CD8-positive, alpha-beta memory T cell (primary cell): ENCODE measurements at places on chromosomes 16 and 17.
A peak's percentile ranks its signal among the peaks of the same experiment; 100 is the strongest.

GRCh38 chr16:53014287-53014686 lies 38.4 kb downstream of the CHD9NB start:
- no peak for DNase-seq

GRCh38 chr17:51630101-51630671 lies 369.8 kb downstream of the UTP18 start:
- DNase-seq: no peak

- no peak for DNase-seq
Observed at GRCh38 chr16:14378689-14379467, 251.2 kb downstream of the PARN start.

GRCh38 chr16:27483624-27484023 lies 66.1 kb downstream of the GTF3C1 start:
- DNase-seq: no peak

GRCh38 chr16:5634666-5635180 lies 537.1 kb upstream of the EEF2KMT start:
- DNase-seq: no peak

DNA sequence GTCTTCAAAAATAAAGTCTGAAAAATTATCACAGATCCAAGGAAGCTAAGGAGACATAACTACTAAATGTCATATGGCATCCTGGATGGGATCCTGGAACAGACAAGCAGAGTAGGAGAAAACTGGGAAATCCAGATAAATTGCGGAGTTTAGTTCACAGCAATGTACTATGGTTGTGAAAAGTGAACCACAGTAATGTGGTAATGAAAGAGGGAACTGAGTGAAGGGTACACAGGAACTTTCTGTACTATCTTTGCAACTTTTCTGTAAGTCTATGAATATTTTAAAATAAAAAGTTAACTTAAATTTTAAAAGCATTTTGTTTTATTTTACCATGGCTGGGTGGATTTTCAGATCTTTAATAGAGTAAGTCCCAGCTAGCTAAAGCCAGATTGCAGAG lies 16.3 kb downstream of the SLFN12L start:
- DNase-seq: no peak

GRCh38 chr17:7655541-7655840 lies 4.8 kb downstream of the ATP1B2 start:
- no peak for DNase-seq

- DNase-seq: no peak
Observed at GRCh38 chr17:43562679-43563599, 16.8 kb upstream of the ETV4 start.

DNA sequence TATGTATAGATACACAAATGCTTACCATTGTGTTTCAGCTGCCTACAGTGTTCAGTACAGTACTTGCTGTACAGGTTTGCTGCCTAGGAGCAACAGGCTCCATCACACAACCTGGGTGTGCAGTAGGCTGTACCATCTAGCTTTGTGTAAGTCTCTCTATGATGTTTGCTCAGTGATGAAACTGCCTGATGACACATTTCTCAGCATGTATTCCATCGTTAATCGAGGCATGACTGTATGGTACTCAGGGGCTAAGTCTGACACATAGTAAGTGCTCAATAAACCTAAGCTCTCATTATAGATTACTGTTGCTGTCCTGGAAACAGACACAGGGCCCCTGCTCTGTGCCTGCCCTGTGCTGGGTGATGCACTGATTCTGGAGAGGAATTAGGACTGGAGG lies 18.1 kb downstream of the KCNJ12 start:
- DNase-seq: no peak

GRCh38 chr17:39404542-39405378 lies 3.3 kb upstream of the FBXL20 start:
- DNase-seq: no peak

- DNase-seq: no peak
Observed at GRCh38 chr17:70622368-70623260, 453.3 kb downstream of the KCNJ2 start.

DNA sequence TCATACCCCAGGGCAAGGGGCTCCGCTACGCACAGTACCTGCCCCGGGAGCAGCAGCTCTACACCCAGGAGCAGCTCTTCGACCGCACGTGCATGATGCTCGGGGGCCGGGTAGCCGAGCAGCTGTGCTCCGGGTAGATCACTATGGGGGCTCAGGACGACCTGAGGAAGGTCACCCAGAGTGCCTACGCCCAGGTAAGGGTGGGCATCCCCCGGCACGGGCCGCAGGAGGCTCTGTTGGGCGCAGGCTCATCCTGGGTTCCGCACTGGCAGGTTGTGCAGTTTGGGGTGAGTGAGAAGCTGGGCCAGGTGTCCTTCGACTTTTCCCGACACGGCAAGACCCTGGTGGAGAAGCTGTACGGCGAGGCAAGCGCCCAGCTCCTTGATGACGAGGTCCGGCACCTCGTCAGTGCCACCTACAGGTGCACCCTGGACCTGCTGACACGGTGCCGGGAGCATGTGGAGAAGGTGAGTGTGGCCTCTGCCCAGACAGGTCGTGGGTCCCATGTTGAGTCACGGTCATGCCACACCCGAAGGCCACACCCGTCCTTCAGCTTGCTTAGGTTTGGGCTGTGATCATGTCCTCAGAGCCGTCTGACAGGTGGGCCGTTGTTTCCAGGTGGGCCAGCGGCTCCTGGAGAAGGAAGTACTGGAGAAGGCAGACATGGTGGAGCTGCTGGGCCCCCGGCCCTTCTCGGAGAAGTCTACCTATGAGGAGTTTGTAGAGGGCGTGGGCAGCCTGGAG lies 19.3 kb downstream of the DBNDD1 start:
- no peak for DNase-seq

DNA sequence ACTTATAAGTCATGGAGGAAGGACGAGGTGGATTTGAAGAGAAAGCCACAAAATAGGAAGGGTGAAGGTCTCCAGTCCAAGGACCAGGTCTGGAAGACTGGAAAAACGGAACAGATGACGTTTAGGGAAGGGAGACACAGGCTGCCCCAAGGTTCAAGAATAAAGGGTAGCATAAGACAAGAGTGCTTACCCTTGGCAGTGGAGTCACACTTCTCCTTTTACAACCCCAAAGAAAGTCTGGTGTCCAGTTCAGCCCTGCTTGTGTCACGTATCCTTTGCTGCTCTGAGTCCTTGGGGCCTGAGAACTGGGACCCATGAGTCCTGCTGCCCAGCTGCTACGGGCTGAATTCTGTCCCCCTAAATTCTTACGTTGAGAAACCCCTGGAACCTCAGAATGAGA lies 13.0 kb upstream of the GGA2 start:
- DNase-seq: no peak

- no peak for DNase-seq
Observed at GRCh38 chr16:49663081-49664065, 192.5 kb downstream of the ZNF423 start.

DNA sequence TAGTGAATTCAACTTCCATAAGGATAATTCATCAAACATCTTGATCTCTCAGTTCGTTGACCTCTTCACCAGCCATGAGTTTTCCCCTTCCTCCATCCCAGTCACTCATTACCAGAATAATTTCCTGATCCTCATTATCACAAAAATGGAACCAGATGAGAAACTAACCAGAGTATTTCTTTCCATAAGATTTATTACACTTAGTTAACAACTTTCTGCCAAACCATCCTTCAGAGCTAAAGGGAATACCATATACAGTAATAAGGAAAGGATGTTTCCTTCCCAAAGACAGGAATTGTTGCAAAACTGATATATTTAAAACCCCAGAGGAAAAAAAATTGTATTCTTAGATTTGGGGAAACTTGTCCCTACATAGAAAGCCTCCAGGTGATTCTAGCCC lies 8.6 kb downstream of the KRTAP29-1 start:
- no peak for DNase-seq

GRCh38 chr16:64253096-64253495 lies 868.8 kb downstream of the CDH11 start:
- DNase-seq: no peak

GRCh38 chr17:1839516-1839915 lies 9.7 kb downstream of the RPA1 start:
- DNase-seq: no peak

- no peak for DNase-seq
Observed at GRCh38 chr17:31048780-31049179, 46.0 kb upstream of the NF1 start.

DNA sequence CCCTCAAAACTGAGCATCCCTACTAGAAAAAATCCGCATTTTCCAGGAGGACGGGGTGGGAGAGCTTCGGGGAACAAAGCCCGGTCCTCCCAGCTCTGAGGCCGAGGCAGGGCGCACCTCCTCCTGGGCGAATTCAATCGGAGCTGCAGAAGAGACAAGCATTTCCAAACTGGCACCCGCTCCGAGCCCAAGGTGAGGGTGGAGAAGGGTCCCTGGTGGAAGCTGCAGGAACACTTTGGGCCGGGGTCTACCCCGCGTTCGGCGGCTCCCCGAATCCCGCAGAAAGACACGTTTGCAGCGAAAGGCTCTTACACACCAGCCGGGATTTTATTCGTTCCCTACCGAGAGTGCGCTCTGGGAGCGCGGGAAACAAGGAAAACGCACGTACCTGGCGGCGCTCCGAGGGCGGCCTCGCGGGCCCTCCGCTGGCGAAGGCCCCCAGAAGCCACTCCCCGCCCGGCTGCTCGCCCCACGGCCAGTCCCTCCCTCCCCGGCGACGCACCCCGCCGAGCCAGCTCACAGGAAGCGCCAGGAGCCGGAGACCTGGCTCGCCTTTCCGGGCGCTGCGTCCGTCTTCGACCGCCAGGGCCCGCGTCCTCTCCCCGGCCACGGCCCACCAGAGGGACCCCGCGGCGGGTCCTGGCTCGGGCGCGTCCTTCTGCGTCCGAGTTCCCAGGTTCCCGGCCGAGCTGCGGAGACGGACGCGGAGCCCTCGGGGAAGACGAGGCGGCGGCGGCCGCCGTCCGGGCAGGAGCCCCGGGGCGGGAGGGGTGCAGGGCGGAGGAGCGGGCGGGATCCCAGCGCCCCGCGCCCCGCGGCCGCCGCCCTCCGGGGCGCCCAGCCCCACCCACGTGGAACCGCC lies 49.8 kb upstream of the BAHCC1 start:
- DNase-seq: peak; percentile 65

- no peak for DNase-seq
Observed at GRCh38 chr17:74037320-74037719, 166.2 kb upstream of the RPL38 start.

DNA sequence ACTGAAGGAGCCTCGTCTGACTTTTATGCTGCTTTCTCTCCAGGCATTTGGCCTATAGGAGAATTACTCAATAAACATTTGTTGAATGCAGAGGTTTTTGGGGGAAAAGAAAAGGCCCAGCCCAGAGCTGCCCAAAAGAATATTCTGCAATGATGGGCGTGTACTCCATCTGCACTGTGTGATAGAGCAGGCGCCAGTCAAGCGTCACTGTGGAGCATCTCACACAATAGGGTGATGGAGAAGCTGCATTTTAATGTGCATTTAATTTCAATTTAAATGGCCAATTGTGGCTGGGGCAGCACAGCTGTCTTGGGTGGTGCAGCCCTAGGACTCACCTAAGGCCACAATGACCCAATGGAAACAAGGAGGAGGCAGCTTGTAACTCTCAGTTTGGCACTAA lies 20.6 kb downstream of the GLYR1 start:
- no peak for DNase-seq

GRCh38 chr17:16473044-16474011 lies 18.7 kb downstream of the LRRC75A start:
- DNase-seq: no peak

- DNase-seq: no peak
Observed at GRCh38 chr17:66135896-66136295, 56.0 kb downstream of the CEP112 start.

DNA sequence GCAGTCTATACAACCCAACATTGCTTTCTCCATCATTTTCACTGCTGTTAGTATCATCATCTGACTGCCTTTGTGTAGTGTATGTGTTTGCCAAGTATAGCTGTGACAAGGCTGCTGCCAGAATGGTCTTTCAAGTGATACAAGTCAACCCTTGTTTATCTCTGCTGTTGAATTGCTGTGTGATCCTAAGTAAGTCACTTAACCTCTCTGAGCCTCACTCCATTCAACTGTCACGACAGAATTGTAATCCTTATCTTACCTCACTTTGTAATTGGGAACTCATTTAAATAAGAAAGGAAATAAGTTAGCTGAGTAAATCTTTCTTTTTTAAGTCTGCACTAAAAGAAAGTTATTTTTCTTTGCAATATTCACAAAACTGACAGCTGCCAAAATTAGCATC lies 340.6 kb downstream of the CA10 start:
- DNase-seq: no peak

DNA sequence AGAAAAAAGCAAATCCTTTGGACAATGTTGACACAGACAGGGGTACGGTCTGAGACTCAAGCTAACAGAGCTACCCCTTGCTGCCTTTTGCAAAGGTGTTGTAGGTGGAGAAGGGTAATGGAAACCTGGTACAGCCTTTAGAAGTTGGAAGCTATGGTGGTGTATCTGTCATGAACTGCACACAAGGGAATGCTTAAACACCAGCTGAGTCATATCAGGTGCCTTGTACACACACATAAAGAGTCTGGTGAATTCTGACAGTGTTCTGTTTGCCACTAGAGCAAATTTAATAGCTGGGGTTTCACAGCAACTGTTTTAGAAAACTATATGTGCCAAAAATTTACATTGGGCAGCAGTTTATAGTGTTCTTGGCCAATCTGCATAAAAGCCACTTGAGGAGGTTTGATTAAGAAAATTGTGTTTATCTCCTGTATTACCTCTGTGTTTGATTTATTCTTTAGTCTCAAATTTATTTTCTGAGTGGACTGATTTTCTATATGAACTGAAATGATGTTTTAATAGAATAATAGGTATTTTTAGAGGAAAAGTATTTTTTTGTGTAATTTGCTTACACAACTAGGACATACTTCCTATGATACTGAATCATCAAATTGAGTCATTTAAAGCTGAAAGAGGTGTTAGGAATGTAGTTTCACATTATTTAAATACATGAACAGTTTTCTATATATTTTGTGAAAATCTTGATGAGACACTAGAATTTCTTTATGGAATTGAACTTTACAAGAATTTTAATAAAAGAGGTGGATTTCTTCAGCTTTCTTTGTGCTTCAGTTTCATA lies 136.9 kb downstream of the MAP2K6 start:
- no peak for DNase-seq

- DNase-seq: peak; percentile 68
Observed at GRCh38 chr17:36602924-36603384, 1.6 kb downstream of the MRM1 start.
